ENCODE measurements at places on chromosomes 2 and 18. TPM values are rescaled to one million over a fixed set of nuclear protein-coding genes. Genes with fewer than 3 reads are reported as not detected.

Gene ANXA4
- 19.8 TPM for total RNA-seq

Gene HOXD8
- total RNA-seq: not detected

Gene RAD51AP2
- total RNA-seq: not detected

Gene FOXI3
- total RNA-seq: not detected

Gene MFF
- total RNA-seq: 57.6 TPM

Gene TTC32
- total RNA-seq: 40.0 TPM

Gene CFC1
- not detected for total RNA-seq

Gene AKAIN1
- not detected for total RNA-seq

Gene MROH2A
- total RNA-seq: not detected

Gene ARHGEF33
- 0.26 TPM for total RNA-seq

Gene TEX51
- total RNA-seq: not detected

Gene GPAT2
- total RNA-seq: 3.9 TPM

Gene GALNT13
- 0.47 TPM for total RNA-seq

Gene COLEC11
- total RNA-seq: not detected

All from T-cell (primary cell).